ENCODE measurements at places on chromosomes 12 and 14.

DNA sequence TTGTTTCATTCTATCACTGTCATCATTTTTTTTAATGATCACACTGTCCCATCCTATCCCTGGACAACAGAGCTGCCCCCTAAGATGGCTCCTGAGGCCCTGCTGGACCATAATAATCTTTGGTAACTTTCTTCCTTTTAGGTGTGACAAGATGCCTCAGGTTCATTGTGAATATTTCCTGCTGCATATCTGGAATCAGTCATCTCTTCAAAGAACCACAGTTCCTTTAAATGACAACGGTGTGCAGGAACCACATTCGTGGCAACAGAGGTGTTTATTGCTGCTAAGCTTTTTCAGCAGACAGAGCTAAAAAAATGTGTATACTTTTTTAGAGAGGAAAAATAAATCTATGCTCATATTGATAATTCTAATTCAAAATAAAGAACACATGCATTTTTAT lies 312.9 kb downstream of the MED13L start:
- no peak for DNase-seq

DNA sequence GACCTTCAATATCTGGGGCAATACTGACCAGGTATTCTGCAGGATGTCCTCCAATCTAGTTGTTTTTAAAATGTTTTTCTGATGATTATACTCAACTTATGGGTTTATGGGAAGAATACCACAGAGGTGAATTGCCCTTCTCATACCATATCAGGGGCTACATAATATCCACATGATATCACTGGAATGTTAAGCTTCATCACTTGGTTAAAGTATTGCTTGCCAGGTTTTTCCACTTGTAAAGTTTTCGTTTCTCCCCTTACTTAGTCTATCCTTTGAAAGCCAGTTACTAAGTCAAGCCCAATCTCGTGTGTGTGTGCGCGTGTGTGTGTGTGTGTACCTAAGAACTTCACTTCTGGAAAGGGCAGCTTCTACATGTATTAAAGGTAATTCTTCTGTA lies 980.9 kb upstream of the FBXO33 start:
- DNase-seq, result no peak

GRCh38 chr14:79569072-79569471 lies 642.2 kb downstream of the DIO2 start:
- DNase-seq, result no peak

- DNase-seq, result no peak
These were observed 19.9 kb upstream of the BDKRB2 start for GRCh38 chr14:96184737-96185136.

GRCh38 chr12:115088328-115088994 lies 404.5 kb upstream of the TBX3 start:
- DNase-seq, result no peak

GRCh38 chr12:88411689-88412088 lies 168.6 kb downstream of the KITLG start:
- no peak for DNase-seq

- no peak for DNase-seq
These were observed 235.5 kb upstream of the NPAS3 start for GRCh38 chr14:32703183-32703621.

DNA sequence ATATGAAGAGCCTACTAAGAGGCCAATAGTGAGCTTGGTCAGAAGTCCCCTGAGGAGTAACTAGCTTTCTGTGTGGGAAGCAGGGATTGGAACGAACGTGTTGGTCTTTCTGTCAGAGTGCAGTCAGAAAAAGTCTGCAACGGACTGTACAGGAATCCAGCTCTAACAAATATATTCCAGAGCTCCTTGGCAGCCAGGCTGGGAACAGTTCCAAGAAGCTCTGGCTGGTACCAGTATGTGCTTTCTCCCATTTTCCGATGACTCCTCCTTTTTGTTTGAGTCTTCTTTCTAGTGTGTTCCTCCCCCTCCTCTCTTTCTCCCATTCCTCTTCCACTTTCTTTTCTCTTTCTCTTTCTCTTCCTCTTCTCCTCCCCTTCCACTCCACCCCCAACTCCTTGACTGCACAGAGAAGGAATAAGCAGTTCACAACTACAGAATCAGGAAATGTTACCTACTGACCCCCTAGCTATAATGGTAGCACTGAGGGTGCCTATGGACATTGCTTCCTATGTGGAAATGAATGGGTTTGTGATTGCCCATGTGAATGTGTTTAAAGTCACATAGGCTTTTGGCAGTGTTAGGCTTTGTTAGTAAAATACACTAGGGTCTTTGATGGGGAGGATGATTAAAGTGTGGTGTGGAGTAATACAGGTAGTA lies 59.9 kb downstream of the TTLL5 start:
- DNase-seq, result no peak

DNA sequence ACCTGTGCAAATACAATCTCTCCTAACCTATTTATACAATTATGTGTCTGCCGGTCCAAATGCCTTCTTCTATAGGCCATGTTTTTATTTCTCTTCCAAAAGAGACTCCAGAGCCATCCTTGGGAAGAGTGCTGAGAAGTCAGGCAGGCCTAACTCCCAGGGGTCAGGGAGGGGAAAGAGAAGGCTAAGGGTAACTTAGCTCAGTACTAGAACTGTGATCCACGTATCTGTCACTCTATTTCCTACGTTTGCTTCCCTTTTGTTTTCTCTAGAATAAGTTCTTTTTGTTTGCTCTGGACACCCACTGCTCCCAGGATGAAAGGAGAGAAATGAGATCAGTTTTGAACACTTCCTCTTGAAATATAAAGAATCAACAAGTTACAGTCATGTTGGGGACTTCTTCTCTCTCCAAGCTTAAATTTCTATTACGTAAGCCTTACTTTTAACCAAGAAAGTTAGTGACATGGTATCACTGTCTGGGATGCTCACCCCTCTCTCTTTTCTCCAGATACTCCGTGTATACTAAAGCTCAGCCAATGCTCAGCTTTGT lies 79.2 kb downstream of the DAD1 start:
- peak; percentile 50 for DNase-seq

DNA sequence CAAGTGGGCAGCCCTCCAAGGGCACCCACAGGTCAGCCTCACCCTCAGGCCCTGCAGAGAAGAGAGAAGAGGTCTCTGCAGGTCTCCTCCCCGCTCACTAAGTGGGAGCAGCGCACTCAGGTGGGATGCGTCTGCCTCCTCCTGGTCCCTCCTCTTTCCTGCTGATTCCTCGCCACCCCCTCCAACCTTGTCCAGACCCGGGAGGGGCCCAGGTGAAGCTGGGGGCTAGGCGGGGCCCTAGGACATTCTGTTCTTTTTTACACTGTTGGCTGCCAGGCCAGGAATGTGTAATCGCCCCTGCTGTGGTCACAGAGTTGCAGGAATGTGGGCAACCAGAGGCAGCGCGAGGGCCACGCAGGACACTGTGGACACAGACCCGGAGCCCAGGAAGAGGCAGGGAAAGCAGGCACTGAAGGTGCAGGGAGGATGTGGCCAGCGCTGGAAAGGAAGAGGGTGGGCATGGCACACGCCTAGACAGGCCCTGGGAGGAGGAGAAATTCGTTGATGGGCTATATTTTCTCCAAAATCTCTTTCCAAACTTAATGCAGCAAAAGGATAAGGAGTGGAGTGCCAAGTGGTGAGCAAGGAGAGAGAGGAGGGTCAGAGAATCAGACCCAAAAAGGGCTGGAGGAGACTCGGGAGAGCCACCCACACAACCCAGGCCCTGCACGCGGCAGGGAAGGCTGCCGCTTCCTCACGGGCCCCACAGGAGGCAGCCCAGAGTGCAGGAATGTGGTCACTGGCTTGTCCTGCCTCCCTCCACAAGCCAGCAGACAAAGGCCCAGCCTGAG lies 911 bp upstream of the SCNN1A start:
- no peak for DNase-seq

- DNase-seq, result no peak
These were observed 2.9 kb downstream of the ABHD12B start for GRCh38 chr14:50874757-50875156.

- no peak for DNase-seq
These were observed 716 bp upstream of the PTGDR start for GRCh38 chr14:52266782-52267181.

DNA sequence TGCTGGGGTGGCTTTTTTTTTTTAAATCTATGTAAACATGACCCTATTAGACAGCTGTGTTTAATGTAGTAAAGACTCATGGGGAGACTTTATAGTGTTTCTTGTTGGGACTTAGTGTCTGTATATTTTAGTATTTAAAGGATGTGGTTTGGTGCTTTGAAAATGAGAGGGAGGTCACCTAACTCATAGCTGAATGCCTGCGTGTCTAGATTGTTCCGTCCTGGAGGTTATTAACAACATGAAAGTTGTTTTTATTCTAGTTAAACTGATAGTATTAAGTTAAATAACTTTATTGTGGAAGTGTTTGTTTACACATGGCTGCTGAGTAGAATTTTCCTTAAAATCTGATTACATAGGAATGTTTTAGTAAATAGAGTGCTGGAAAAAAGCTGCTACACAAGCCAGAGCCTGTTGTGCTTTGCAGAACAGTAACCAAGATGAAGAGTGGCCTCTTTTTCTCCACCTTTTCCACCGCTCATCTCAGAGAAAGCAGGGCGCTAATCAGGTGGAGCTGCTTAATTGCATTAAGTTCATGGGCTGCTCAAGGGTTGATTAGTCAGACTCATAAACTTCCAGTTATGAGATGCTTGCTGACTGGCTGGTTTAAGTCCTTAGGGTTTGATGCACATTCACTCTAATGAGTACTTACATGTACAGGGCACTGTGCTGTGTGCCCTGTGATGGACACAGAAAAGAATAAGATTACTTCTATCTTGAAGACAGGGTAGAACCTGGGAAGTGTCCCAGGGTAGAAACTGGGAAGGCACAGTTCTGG lies 62.7 kb downstream of the FBXO34 start:
- DNase-seq, result no peak

- no peak for DNase-seq
These were observed 1.7 kb downstream of the TNFRSF1A start for GRCh38 chr12:6340032-6340638.

- DNase-seq, result no peak
These were observed 129.3 kb upstream of the MAP1LC3B2 start for GRCh38 chr12:116429826-116430360.

- DNase-seq, result no peak
These were observed 151.0 kb upstream of the LMO3 start for GRCh38 chr12:16756833-16757555.

GRCh38 chr12:70154087-70154638 lies 89.1 kb upstream of the CNOT2 start:
- DNase-seq, result no peak

DNA sequence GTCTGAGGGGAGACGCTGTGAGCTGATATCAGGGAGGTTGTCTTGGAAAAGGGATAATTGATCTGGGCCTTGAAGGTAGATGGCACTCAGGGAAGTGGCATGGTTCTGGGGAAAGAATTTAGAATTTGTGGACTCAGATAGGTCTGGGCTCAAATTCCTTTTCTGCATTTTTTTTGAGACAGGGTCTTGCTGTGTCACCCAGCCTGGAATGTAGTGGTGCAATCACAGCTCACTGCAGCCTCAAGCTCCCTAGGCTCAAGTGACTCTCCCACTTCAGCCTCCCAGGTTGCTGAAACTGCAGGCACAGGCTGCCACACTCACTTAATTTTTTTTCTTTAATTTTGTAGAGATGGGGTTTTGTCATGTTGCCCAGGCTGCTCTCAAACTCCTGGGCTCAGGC lies 98.1 kb upstream of the NCOR2 start:
- DNase-seq, result no peak

DNA sequence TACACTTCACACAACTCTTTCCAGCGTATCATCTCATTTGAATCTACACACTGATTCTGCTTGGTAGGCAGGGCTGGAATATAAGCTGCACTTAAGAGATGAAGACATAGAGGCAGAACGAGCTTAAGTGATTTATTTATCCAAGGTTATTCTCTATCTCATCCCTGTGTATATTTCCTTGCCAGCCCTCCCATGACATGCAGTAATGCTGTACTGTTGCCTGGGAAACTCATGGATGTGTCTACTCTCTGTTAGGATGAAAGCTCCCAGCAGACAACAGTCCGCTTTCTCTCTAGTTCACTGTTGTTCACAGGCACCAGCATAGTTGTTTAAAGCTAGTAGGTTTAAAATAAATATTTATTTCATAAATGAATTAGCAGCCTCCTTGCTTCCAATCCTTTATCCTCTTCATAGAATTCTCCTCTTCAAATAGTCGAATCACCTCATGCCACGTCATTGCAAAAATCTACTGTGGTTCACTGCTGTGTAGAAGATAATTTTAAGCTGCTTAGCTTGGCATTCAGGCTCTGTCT lies 25.4 kb downstream of the FGF6 start:
- DNase-seq, result no peak

- DNase-seq, result no peak
These were observed 272.0 kb downstream of the ZFP36L1 start for GRCh38 chr14:68520637-68521556.

DNA sequence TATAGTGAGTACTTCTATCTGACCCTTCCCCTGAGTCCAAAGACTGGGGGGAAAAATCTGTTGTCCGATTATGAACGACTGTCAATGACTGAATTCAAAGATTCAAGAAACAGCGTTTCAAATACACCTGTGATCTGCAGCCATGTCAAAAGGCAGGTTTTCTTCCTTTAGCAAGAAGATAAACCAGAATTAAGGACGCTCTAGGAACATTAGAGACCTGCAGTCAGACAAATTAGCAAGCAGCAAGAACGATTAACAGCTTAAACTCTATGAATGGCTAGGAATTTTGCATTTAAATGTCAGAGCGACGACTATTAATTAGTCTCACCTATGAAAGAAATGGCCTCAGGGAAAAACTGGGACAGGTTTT lies 2.1 kb downstream of the DUSP6 start:
- DNase-seq, result no peak

DNA sequence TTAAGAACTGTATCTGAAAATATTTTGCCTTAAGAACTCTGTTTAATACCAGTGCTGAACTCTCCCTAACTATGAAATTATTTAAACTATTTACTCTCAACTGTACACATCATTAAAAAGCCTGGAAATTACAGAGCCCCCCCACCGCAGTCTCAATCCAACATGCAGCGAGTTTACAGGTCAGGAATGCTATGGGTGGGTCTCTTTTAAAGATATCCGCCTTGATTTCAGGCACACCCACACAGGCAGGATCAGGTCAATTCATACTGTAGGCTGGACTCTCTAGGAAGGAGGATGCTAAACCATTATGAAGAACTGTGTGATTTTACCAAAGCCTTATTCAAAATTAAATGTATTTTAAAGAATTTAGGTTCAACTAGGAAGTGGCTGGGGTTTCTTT lies 16.5 kb downstream of the SPTLC2 start:
- DNase-seq, result no peak

DNA sequence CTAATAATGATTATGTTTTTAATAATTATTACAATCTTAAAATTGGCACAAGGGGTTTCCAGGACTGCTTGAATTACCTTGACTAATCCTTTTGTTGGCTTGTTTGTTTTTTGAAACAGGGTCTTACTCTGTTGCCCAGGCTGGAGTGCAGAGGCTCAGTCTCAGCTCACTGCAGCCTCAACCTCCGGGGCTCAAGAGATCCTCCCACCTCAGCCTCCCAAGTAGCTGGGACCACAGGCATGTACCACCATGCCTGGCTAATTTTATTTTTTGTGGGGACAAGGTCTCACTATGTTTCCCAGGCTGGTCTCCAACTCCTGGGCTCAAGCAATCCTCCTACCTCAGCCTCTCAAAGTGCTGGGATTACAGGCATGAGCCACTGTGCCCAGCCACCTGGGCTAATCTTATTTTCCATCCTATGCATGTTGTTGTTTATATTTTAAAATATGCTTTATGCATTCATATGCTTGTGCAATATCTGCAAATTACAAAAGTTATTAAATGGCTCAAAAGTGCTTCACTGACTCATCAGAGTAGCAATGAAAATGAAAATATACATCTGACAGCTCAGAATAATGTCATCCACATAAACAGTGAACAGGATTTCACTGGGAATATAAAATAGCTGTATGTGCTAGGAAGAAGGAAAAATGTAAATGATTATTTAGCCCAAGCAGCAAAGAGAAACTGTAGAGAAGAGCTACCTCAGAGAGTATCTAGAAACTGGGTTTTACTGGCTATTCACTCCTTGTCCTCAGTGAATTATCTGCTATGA lies 24.8 kb upstream of the PLEKHG6 start:
- DNase-seq, result no peak

Measured in naive thymus-derived CD8-positive, alpha-beta T cell (primary cell).